ENCODE measurements at places on chromosomes 6 and 20.

GRCh38 chr6:56660381-56660730 lies 17.7 kb upstream of the DST start:
- no peak for DNase-seq

DNA sequence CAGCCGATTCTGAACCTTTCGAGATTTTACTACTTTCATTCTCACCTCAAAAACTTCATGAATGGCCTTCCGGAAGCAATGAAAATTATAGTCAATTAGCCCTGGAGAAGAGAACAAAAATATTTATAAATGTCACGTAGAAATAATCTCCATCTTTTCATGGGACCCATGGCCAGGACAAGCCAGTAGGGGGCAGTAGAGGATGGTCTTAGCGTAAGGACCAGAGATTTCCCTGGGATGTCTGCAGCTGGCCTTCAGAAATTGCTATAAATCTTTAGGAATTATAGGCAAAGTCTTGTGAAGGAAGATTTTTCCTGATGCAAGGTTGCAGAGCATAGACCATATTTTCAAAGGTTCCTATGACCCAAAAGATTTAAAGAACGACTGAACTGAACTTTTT lies 15.6 kb upstream of the UBE2J1 start:
- DNase-seq = no peak

DNA sequence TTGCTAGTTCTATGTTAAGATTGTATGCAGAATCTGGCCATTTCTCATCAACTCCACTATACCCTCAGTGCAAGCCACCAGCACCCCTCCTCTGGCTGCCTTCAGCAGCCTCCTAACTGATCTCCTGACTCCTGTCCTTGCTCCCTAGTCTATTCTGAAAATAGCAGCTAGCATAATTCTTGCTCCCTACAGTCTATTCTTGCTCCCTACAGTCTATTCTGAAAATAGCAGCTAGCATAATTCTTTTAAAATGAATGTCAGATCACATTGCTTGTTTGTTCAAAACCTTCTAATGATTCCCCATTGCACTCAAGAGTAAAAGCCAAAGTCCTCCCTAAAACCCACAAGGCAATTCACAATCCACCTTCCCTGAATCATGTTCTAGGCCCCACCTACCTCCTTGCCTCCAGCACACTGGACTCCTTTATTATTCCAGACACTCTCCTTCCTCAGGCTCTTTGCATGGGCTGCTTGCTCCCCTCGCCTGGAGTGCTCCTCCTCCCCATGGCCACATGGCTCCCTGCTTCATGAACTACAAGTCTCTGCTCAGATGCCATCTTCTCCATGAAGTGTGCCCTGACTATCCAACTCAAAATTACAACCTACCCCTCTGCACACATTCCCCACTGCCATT lies 164.2 kb upstream of the TNFAIP3 start:
- DNase-seq = no peak

GRCh38 chr6:95879856-95880255 lies 135.9 kb upstream of the FUT9 start:
- no peak for DNase-seq

- DNase-seq = no peak
Measured at GRCh38 chr6:139109558-139109957, 25.3 kb upstream of the HECA start.

GRCh38 chr6:154041001-154041400 lies 2.0 kb downstream of the OPRM1 start:
- DNase-seq = no peak

GRCh38 chr6:10510592-10511367 lies 10.4 kb upstream of the GCNT2 start:
- no peak for DNase-seq

GRCh38 chr20:50478162-50478990 lies 31.8 kb upstream of the PTPN1 start:
- no peak for DNase-seq

DNA sequence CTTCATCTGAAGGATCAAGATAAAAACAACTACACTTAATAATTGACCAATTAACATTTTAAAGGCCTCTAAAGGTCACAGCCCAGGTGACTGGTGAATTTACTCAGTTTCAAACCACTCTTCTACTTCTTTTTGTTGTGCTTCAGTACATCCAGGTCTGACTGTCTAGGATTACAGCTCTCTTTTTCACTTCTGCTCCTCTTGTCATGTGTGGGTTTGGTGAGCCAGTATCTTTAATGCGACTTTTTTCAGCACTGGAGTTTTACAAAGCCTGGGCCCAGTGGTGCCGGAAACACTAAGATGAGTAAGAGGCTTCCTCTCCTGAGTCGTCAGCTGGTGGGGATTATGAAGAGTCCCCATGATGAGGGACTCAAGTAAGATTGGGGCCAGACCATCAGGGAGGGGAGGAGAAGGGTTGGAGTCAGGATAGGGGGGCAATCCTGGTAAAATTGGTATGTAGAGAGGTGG lies 27.0 kb downstream of the HECA start:
- DNase-seq = no peak

GRCh38 chr6:166580076-166581050 lies 6.1 kb downstream of the RAMACL start:
- no peak for DNase-seq

DNA sequence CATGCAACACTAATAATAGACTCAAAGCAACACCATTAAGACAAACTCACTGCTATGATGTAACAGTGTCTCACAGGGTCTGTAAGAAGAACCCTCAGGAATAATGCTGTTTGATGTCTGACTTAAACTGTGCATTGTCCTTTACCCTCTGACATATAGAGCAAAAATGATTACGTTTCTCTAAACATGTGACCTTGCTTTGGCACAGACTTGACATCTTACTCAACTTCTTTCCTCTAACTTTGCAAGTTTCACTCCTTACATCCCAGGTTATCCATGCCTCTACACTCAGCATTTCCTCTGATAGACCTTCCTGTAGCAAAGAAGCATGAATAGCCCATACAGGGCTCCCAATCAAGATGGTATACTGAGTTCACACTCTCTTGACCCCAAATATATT lies 252.7 kb downstream of the UST start:
- no peak for DNase-seq

- no peak for DNase-seq
Measured at GRCh38 chr6:44702292-44702691, 314.8 kb downstream of the CDC5L start.

Measured in cortex of kidney (tissue), 1 donor.